ENCODE measurements at places on chromosomes 6 and 20.
A peak's percentile ranks its signal among the peaks of the same experiment; 100 is the strongest.

DNA sequence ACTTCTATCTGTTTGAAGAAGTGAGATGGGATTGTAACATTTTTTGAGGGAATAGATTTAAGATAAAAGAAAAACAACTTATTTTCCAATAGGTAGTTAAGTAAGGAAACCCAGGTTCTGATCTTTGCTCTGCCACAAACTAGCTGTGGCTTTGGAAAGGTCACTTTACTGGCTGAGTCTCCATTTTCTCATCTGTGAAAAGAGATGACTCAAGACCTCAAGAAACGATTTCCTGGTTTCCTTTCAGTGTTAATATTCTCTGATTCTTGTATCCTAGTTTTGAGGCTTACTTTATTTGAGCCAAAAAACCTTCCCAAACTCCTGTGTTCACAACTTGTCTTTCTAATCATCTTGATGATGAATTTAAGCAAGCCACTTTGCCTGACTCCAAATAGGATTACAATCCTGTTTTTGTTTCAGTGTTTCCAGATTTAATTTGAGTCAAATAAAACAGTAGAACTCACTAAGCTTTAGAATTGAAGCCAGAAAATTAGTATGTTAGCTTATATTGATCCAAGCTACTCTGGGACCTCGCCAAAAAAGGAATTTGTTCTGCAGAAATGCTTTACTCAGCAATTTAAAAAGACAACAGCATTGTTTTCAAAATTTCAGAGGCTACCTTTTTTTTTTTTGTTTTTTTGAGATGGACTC is 51.1 kb downstream of the ENPP1 start:
- DNase-seq = no peak

GRCh38 chr6:33430334-33430733 is 10.5 kb downstream of the SYNGAP1 start:
- no peak for DNase-seq

GRCh38 chr20:61287583-61288275 is 35.7 kb downstream of the CDH4 start:
- DNase-seq = no peak

DNA sequence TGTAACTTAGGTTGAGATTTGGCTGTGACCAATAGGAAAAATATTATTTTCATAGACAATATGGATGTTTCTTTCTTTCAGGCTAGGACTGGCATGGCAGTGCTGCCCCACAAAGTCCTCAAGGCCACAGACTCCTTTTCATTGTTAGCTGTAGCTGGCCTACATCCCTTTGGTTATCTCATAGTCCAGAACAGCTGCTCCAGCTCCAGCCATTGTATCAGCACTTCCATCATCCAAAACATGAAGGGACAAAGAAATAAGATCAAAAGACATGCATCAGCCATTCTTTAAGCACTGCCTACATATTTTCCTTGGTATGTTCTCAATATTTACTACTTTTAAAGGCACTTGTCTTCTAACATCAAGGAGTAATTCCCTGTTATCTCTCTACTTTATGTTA is 73.0 kb downstream of the ZDHHC14 start:
- no peak for DNase-seq

DNA sequence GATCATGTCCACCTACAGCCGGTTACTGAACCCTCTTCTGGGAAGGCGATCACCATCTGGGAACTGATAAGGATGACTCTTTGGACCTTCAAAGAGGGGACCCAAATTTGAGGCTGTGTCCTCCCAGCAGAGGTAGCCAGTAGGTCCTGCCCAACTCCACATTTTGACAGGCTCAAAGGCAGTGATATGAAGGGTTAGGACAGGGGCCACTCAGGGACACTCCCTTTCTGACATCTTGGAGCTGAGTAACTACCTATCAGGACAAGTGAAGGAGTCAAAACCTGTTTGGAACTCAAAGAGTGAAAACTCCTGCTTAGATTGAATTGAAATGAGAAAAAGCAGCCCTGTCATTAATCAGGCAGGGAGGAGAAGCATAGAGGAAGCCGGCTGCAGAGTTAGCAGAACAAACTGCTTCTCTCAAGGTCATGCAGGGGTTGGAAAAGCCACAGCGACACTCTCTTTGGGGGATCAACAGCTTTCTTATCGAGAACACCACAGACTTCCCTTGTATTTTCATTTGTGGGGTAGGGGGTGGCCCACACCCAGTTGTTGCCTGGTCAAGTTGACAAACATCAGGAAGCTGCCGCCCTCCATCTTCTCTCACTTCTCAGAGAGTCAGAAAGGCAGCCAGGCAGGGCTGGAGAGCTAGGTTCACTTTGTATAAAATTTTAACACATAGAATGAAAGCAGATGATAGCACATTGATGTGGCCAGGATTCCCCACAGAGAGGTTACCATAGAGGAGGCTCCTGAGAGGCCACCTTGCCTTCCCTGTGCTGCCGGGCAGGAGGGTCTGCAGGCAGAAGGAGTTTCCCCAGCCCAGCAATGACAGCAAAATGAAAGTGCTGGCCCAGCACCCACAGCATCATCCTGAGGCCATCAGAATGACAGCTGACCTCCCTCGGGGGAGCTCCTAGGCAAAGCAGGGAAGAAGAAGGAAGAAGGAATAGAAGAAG is 47.6 kb downstream of the AGPAT4 start:
- DNase-seq = no peak

DNA sequence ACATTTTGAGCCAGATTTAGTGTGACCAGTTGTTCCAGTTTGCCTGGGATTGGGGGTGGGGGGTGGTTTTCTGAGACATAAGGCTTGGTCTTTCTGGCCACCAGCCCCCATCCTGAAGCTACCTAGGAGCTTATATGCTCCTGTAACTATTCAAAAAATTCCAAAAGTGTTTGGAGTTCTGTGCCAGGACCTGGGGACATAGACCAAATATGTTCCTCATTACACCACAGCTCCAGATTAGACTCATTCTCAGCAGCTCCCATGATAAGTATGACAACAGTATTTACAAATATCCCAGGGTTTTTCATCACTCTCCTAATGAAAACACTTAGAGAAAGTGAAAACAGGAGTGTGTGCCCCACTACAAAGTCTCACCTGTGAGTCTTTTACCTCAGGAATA is 37.8 kb upstream of the RNF144B start:
- DNase-seq = no peak

DNA sequence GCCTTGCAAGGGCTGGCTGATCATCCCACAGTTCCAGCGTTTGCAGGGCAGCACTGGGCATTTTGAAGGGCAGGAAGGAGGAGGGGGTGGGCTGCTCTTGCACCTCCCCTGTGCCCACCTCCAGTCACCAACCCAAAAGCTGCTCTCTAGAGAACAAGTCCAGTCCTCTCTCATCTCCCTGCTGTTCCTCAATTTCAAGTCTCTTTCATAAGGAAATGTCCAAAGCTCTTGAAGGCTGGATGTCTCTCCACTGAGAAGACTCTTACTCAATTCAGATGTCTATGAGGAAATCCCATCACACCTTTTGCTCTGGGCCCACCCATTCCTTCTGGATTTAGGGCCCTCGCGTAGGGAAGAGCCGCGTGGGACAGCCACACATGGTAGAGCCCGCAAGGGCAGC is 31.7 kb downstream of the WRNIP1 start:
- no peak for DNase-seq

DNA sequence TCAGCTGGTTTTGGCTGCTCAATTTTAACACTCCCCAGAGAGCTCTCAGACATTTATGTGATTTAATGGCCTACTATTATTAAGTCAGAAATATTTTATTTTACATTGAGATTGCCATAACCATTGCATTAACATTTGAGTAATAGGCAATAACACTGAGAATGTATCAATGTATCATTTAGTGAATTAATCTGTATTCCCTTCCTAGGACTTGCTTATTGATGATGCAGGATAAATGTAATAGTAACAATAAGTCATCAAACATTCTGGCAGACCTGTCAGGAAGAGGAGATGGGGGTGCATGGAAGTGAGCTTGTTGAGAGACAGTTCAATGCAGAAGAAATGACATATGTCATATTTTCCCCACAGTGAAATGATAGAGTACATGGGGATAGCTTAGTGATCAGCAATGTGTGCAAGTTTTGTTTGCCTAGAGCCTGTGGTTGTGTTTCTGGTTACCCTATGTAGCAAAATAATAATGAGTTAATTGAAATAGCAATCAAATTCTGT is 458.9 kb downstream of the EYS start:
- DNase-seq = no peak

GRCh38 chr20:35991142-35991771 is 22.9 kb downstream of the CNBD2 start:
- DNase-seq = no peak

GRCh38 chr20:59525500-59526241 is 78.7 kb upstream of the PHACTR3 start:
- DNase-seq = peak; percentile 82

- DNase-seq = no peak
Observed at GRCh38 chr6:12383448-12383847, 93.3 kb downstream of the EDN1 start.

- no peak for DNase-seq
Observed at GRCh38 chr20:37366743-37367142, 20.8 kb downstream of the SRC start.

Data from type B pancreatic cell (in vitro differentiated cells).